ENCODE measurements at places on chromosomes 7 and 10.

DNA sequence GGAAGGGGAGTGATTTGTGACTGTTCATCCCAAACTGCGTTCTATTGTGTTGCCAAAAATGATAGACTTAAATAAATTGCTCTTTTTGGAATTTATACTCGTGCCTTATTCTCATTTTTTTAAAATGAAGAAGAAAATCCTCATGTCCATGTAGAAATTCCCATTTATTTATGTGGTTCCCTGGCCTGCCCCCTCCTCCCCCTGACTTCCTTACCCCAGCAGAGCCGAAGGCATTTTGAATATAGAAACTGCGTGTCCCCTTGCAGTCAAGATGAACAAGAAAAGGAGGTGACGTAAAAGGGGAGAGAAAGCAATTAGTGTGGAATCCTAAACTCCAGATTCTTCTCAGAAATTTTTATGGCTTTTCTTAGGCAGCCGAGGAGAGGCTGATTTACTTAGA, 126.1 kb downstream of the FAM204A start:
- no peak for DNase-seq

DNA sequence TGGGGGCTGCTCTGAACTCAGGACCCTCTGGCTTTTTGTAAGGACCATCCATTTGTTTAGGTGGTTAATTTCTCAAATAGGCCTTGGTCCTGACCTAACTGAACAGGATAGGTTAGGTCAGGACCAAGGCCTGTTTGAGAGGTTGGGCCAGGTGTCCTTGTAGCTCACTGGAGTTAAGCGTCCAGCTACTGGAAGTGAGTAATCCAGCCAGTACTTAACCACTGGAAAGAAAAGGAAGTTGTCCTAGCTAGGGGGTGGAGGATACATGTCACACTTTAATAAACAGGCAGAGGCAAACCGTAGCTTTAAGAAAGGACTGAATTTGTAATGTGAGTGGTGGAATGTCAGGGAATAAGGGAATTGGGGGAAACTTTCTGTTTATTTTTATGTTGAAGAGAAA, 96.0 kb downstream of the GPR85 start:
- no peak for DNase-seq

DNA sequence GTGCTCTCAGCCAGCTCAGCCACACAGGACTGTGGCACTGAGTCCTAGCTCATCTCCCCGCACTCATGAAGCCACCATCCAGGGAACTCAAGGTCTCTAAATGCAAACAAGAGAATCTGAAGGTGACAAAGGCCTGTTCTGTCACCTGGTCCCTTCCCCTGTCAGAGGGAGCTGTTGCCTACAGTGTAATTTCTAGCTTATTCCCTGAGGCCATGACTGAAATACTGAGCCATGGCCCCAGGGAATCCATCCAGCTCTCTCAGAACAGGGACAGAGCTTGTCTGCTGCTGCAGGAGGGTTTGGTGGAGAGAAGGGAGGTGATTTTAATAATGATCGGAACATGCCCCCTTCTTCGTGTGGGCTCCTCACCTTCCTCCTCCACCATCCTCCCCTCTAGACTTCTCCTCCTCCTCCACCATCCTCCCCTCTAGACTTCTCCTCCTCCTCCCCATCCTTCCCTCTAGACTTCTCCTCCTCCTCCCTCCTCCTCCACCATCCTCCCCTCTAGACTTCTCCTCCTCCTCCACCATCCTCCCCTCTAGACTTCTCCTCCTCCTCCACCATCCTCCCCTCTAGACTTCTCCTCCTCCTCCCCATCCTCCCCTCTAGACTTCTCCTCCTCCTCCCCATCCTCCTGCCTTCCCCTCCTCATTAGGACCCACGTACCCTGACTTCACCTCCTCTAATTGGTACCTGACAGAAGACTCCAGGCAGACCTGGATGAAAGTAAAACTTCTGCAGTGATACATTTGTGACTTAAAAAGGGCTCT, 338.0 kb upstream of the MKI67 start:
- DNase-seq: no peak

GRCh38 chr7:7766671-7767070, 48.3 kb upstream of the RPA3 start:
- DNase-seq: no peak

- DNase-seq: no peak
These were observed 245.9 kb downstream of the SFMBT2 start for GRCh38 chr10:7164955-7165354.

DNA sequence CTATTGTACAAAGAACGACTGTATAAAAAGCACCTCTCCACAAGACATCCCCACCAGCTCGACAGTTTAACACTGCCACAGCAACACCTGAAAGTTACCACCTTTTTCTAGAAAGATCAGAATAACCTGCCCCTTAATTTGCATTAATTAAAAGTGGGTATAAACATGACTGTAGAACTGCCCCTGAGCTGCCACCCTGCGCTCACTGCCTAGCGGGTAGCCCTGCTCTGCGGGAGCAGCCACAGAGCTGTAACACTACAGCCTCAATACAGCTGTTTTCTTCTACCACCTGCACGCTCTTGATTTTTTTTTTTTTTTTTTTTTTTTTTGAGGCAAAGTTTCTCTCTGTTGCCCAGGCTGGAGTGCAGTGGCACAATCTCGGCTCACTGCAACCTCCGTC, 140.9 kb downstream of the PARD3 start:
- no peak for DNase-seq

DNA sequence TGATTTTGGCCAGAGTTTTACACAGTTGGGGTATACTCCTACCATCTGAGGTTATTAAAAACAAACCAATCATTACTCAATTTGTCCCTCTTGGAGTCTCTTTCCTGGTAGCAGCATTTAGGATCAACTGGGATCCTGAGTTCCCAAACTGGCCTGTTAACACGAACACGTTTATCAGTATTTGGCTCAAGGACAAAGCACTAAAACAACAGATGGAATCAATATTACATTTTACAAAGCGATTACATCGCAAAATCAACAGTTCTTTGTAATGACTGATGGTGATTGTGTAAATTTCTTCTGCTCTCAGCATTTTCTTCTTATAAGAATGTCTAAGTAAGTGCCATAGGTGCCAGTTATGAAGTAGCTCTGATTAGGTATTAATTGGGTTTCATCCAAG, 582.9 kb upstream of the ANKRD30A start:
- DNase-seq: no peak

- DNase-seq: no peak
These were observed 114.6 kb upstream of the FZD1 start for GRCh38 chr7:91149341-91150246.

DNA sequence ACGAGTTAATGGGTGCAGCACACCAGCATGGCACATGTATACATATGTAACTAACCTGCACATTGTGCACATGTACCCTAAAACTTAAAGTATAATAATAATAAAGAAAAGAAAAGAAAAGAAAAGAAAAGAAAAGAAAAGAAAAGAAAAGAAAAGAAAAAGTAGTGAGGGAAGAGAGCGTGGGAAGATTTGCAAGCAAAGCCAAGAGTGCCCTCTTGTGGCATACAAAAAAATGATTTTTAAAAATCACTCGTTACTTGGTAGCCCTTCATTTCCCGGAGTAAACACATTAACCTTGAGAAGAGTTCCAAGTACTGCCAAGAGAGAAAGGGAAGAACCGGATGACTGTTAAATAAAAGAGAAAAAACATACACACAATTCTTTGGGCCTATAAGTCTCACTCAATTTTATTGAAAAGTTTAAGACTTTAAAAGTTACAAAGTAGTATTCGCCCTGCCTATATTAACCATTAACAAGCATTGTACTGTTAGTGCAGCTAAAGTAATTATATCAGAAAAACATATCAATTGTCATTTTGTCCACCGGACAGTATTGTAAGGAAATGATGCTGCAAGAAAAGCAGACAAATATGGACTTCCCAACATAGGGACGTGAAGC, 6.2 kb upstream of the CH25H start:
- DNase-seq: no peak
